ENCODE measurements at places on chromosomes 13 and 19.

DNA sequence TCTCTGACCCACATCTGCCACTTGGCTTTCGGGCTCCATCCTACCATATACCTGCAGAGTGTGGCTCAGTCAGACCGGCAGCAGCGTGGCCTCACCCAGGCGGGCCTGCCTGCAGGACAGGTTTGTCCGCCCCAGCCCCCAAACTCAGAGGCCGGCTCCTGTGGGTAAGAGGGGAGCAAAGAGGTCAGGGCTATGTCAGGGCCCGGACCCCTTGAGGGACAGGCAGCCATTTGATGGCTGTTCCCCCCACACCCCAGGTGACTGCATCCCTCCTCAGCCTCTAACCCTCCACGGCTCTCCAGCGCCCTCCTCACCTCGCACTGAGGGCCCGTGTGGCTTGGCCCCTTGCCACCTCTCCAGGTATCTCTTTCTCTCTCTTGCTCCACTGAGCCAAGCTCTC lies 12.3 kb upstream of the ZBTB32 start:
- no peak for DNase-seq

GRCh38 chr13:106490569-106491321 lies 44.7 kb downstream of the EFNB2 start:
- DNase-seq: no peak

GRCh38 chr13:33032037-33032625 lies 15.9 kb downstream of the KL start:
- DNase-seq: no peak

- no peak for DNase-seq
Observed at GRCh38 chr13:40120781-40121180, 465.3 kb downstream of the COG6 start.

DNA sequence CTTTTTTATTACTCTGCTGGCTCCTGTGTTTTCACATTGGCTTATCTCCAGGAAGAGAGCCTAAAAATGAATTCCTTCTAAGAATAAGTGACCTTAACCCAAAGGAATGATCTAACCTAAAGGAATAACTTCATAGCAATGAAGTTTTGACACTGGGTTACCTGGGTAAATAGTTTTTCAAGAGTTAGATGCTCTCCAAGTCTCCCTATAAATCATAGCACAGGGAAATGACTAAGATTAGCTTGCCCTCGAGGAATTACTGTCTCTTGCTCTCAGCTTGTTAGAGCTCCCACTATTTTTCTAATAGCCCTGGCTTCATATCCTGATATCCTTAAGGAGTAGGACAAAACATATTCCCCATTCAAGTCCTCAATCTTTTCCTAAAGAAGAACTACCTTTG lies 66.3 kb downstream of the SPRY2 start:
- no peak for DNase-seq

GRCh38 chr13:20332361-20333096 lies 100.4 kb upstream of the GJB6 start:
- no peak for DNase-seq

DNA sequence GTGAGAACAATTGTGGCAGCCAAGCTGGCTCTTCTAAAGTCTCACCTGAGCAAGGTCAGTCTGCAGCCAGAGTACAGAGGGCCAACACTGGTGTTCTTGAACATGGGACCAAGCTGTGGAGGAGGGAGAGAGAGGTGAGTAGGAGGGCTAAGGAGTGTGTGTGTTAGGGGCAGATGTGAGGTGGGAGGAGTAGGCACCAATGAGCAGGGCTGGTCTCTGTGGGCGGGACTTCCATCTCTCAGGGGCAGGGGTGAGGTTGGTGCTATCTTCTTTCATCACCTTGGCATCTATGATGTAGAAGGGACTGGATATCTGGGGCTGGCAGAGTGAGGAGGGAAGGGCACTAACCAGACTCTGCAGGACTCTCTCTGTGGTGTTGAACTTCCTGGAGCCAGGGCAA lies 72.4 kb downstream of the MBD3L1 start:
- DNase-seq: no peak

- no peak for DNase-seq
Observed at GRCh38 chr19:1699998-1700732, 47.8 kb upstream of the TCF3 start.

DNA sequence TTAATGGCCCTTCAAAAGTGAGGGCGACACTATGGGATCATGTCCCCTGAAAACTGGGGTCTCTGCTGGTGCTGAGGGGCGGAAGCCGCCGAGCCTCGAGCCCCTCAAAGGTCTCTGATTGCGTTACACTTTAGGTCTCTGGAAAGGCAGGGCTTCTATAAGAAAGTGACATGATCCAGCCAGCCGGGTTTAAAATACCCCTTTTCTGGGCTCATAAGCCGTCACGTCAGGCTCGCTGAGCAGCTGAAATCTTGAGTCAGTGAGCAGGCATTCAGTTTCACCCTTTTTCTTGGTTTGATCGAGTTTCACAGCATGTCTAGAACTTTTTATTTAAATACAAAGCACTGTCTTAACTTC lies 600 bp upstream of the HMGB1 start:
- no peak for DNase-seq

DNA sequence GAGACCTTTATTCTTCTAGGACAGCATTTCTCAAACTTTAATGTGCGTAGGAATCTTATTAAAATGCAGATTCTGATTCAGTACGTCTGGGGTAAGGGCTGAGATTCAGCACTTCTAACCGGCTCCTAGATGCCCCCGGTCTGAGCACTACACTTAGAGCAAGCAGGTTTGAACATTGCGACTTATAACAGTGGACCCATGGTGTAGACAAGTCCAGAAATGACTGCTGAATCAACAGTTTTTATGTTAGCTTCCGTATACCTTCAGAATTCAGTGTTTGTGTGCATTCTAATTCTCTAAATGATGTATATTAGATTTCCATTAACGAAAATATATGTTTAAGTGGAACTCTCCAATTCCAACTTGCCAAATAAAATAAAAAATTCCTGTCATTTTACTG lies 17.5 kb upstream of the CPB2 start:
- DNase-seq: no peak

GRCh38 chr13:22064854-22065620 lies 394.2 kb downstream of the FGF9 start:
- no peak for DNase-seq

GRCh38 chr19:56356944-56357343 lies 36.4 kb downstream of the ZNF582 start:
- DNase-seq: no peak

- DNase-seq: no peak
Observed at GRCh38 chr13:107767119-107767518, 448.2 kb downstream of the LIG4 start.

GRCh38 chr13:68676513-68677115 lies 1431.0 kb upstream of the ATXN8OS start:
- no peak for DNase-seq

DNA sequence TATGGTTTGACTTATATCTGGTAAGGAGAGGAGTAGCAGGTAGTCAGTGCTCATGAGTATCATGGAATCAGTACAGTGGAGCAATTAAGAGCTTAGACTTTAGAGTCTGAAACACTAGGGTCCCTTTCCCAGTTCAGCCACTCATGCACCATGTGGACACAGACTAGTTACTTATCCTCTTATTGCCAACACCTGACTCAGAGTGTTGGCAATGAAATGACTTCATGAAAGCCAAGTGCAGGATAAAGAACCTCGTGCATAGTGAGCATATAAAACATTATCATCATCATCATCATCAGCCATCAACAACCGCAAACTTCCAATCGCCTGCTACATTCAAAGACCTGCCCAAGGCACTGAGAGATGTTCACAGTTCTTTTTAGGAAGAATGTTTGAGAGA lies 164.2 kb downstream of the FOXO1 start:
- no peak for DNase-seq

DNA sequence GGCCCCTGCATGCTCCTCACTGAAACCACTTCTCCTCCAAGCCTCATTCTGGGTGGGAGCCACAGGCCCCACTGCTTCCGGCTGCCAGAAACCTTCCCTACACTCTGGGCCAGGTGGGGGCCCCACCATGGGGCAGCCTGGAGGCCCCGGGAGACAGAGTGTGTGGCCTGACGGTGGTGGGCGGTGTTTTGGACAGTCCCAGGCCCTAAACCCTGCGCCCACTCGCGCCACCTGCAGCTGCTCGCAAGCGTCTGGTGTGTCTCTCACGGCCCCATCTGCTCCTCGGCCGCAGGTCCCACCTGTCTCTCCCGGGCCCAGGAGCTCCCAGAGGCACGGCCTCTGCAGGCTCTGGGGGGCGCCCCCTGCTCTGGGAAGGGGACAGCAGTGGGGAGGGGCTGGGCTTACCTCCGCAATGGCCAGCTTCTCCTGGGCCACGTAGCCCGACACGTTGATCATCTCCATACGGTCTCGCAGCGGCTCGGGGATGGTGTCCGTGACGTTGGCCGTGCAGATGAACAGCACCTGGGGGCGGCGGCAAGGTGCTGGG lies 5.6 kb downstream of the RPL36 start:
- DNase-seq: no peak
